ENCODE measurements at places on chromosomes 12 and 14.

DNA sequence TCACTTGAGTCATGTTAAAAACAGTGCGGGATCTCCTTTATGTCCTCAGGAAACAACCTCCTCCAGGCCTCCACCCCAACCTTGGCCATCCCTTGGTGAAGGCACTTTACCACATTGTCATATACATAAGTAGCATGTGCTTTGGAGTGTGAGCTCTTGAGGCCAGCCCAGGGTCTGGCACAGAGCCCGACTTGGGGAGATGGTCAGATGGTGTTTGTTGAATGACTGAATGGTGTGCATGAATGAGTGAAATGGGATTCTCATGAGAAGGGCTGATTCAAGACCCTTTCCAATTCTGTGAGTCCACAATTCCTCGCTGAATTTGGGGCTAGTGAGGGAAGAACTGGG lies 52.9 kb upstream of the DLK1 start:
- no peak for DNase-seq

- DNase-seq, result no peak
These were observed 25.7 kb downstream of the NTN4 start for GRCh38 chr12:95764848-95765247.

DNA sequence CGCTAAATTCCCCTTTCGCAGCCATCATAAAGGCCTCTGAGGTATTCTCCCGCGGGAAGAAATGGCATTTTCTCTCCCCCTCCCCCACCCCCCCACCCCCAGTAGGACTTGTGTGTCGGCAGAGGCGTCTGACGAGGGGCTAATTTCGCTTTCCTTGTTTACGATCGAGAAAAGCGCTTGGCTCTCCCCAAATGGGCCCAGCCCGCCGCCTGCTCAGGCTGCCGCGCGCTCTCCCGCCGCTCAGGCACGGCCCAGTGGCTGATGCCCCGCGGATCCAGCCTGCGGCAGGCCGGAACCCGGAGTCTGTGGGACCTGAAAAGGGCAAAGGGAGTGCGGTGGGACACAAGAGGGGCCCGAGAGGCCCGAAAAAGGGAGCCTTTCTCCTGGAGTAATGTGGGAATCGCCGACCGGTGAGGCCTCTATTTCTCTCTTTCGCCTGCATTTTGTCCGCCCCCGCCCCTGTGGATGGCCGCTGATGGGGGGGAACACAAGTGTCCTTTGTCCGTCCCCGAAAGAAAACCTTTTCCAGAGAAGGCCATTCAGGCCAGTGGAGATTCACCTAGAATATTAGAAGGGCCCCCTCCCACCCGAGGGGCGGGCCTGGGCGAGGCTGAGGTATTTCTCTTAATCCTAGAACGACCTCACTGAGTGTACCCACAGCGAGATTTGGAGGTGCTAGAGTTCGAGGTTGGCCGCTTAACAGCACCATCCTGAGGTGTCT lies 9.0 kb upstream of the HOXC6 start:
- DNase-seq, result no peak

- peak; percentile 24 for DNase-seq
These were observed 134.4 kb downstream of the BCAT1 start for GRCh38 chr12:24814379-24815113.

- DNase-seq, result peak; percentile 28
These were observed 46.8 kb downstream of the ATP2B1 start for GRCh38 chr12:89661706-89662330.

DNA sequence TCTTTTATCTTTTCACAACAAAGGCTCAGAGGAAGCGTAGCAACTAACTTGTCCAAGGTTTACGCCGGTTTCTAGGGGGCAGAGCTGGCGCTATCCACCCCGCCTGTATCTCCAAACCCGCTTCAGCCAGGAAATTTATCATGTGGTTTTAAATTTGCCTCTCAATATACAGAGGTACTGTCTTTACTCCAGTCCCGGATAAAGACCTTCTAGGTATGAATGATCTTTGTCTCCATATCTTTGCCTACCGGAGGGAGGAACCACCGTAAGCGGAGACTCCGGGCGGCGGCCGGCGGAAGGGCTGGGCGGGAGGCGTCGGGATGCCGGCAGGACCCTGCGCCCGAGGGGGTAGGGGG lies 693 bp upstream of the RIMKLB start:
- no peak for DNase-seq

All from CD4-positive, alpha-beta T cell treated with Interferon alpha-2 for 1 hour (primary cell).